AG04450 (cell line): ENCODE measurements at places on chromosomes 1 and 21. TPM values are rescaled to one million over a fixed set of nuclear protein-coding genes. Genes with fewer than 3 reads are reported as not detected.
A peak's percentile ranks its signal among the peaks of the same experiment; 100 is the strongest.

- DNase-seq: no peak
These were observed 23.7 kb upstream of the RCC1 start for GRCh38 chr1:28482138-28482537.

DNA sequence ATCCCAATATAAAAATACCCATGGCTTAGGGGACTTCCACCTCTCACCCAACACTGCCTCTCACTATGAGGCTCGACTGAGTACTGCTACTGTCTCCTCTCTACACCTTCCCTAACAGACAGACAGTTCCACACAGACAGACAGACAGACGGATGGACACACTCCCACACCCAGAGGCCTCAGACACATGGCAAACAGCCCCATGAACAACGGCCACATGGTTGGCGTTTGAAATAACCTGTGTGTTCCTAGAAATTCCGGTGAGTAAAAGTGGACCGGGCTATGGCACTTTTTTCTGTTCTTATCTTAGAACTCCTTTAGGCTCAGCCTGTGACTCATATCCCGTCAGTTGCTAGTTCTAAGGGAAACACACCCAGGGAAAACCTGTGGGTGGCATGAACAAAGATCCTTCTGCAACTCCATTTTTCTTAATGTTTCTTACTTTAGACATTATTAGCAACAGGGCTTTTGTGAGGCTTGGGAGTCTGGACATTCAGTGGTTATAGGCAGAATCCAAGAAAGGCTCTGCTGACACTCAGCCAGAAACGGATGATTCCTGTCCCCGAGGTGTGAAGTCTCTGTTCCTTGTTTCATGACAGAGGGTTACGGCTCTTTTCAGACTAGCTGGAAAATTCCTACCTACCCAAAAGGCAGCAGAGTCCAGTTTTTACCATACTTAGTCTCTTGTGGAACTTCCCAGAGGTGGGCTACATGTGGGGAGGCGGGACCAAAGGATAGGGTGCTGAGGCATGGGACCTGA is 90.5 kb upstream of the TLR5 start:
- peak; percentile 39 for DNase-seq

DNA sequence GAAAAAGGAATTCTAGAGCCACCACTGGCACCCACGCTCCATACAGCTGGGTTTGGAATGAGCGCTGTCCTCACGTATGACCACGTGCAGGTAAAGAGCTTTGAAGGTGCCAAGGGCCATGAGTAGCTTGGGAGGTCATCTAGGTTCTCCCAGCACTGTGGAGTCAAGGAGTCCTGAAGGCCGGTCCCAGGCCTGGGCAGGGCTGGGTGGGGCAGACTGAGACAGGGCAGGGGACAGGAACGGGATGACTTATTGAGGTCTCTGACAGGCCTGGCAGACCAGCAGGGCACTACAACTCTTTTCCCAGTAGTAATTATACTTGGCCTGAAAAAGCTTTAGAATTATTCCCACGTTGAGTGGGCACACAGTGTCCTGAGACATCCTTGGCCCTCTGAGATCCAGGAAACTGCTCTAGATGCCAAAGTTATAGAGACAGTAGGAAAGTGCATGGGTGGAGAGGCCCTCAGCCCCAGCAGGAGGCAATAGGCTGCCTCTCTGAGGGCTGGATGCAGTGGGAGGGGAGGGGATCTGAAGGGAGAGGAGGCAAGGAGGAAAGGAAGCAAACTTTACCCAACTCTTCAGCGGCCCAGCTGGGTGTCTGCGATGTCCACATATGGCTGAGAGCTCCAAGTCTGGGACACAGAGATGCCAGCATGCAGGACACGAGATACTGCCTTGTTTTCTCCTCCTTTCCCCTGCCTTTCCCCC is 1.8 kb upstream of the CDA start:
- no peak for DNase-seq

Gene LORICRIN
- polyA plus RNA-seq: not detected in 2 replicates

DNA sequence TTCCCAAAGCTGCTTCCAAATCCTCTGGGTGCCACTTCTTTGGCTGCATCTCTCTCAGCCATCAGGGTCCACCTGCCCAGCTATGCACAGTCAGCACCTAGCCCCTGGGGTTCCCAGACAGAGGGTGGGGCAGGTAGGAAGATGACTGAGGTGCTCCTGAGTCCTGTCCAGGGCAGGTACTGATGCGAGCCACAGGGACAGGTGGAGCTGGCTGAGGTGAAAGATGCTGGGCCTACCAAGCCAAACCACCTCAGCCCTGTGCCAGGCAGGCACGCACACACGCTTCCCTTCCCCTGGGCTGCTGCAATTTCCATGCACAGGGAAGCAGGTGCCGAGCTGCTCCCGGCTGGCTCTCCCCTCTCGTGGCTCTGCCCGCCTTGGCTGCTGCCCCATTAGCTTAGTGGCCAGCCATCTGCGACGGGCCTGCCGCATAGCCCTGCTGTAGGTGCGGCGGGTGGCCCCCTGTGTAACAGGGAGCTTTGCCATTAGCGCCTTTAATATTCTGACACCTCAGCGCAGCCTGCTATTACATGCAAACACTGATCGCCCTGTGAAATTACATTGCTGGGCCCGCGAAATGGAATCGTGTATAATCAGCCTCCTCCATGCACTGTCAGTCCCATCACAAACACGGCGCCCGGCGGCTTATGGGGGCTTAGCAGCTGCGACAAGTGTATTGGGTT is 38.9 kb downstream of the DMAP1 start:
- no peak for DNase-seq

Gene SLC41A1
- 23.9 and 29.0 TPM in 2 replicates for polyA plus RNA-seq

DNA sequence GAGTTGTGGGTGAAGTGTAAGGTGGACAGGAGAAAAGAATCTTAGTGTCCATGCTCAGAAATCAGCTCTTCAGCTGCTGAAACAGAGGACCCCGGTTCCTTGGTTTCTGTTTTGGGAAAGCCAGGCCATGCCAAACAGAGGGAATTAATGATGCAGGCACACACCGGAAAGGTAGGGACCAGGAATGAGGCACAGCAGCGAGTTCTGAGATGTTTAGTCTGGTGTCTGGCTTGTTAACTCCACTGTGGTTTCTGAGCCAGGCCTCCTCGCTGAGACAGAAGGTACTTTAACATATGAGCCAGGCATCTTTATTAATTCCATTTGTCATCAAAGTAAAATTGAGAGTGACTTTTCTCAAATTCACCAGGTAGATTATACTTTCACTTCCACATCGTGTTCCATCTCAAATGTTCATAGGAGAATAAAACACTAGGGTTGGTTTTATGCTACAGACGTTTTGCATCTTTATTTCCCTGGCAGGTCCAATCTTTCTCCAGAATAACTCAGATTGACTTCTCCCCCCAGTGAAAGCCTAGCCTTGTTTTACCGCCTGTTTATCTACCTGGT is 23.5 kb downstream of the LRRC8D start:
- no peak for DNase-seq

DNA sequence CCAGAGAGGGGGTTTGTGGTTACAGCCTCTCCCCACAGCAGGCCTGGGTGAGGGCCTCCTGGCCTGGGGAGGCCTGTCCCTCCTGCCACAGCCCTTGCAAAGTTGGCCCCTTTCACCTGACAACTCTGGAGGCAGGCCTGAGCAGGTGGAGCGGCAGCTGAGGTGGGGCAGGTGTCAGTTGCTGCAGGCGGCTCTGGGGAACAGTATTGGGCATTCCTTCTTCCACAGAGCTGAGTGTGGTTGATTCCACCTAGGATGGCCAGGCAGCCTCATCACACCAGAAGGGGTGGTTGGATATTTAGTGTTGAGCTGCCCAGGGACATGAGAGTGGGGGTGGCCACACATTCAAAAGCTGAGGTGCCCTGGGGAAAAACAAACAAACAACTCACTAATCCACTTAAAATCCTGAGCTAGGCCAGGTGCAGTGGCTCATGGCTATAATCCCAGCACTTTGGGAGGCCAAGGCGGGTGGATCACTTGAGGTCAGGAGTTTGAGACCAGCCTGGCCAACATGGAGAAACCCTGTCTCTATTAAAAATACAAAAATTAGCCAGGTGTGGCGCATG is 31.1 kb downstream of the PIGP start:
- no peak for DNase-seq

Gene L1TD1
- polyA plus RNA-seq: not detected in 2 replicates

GRCh38 chr1:161066694-161067093 is 3.0 kb downstream of the ARHGAP30 start:
- DNase-seq: no peak

- DNase-seq: no peak
These were observed 5.7 kb downstream of the ZC3H12A start for GRCh38 chr1:37480125-37480466.
